NCI-H526 treated with DMSO at 0.1 percent for 48 hours (cell line): ENCODE measurements at places on chromosomes 2 and 18.

DNA sequence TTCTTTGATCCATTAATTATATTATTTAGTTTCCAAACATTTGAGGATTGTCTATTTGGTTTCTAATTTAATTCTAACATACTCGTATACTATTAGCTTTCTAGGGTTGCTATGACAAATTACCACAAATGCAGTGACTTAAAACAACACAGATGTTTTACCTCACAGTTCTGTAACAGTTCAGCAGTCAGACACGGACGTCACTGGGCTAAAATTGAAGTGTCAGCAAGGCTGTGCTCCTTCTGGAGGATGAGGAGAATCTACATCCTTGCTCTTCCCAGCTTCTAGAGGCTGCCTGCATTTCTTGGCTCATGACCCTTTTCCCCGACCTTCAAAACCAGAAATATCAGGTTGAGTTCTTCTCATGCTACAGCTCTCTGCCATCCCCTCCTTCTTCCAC lies 117.6 kb downstream of the TFCP2L1 start:
- DNase-seq: no peak

DNA sequence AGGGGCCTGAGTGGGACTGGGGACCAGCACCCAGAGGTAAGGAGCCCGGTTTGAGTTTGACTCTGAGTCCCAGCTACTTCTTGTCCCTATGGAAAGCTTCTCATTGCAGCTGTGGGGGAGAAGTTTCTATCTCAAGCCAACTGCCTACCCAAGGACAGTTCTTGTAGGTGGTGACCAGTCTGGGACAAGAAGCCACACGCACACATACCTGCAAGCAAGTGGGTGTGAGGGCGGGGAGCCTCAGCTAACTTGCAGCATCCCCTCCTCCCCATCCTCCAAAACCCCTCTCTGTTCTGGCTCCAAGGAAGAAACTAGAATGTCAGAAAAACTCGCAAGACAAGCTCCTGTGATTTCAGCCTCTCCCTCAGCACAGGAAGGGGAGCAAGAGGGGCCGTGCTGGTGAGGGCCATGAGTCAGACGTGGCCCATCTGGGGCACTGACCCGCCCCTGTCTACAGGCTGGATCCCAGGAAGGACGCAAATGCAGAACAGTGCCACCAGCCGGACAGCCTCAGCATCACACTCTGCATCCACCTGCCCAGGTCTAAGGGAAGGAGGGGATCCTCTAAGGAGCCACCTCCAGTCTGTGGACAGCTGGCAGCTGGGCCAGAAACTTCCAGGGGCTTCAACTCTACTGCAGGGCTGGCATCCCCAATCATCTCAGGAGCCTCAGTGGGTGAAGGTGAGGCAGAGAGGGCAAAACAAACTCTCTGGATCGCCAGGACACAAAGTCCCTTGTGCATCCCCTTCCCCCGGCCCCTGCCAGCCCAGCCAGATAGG lies 103.4 kb downstream of the TNS1 start:
- DNase-seq: peak; percentile 14

DNA sequence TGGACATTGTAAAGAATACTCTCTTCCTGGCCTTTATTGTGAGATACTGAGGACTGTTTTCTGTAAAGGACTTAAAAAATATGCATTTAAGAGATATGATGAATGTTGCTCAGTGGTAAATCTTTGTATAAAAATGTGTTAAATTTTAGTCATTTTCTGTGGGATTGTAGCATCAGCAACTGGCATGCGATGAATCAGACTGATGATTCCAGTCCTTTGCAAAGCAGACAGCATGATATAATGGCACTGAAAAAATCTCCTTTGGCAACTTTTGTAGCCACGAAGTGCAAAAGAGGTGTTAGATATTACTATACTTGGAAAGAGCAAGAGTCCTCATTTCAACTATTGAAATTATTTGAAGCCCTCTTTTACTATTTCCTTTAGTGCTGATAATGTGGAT lies 678.7 kb downstream of the PLCL1 start:
- no peak for DNase-seq

- DNase-seq: no peak
Measured at GRCh38 chr18:56273541-56274219, 364.7 kb downstream of the TXNL1 start.

GRCh38 chr2:130767408-130767775 lies 12.1 kb downstream of the AMER3 start:
- no peak for DNase-seq

- DNase-seq: no peak
Measured at GRCh38 chr2:112065966-112066365, 10.9 kb downstream of the TMEM87B start.

GRCh38 chr2:163613266-163613731 lies 122.5 kb downstream of the FIGN start:
- DNase-seq: no peak

DNA sequence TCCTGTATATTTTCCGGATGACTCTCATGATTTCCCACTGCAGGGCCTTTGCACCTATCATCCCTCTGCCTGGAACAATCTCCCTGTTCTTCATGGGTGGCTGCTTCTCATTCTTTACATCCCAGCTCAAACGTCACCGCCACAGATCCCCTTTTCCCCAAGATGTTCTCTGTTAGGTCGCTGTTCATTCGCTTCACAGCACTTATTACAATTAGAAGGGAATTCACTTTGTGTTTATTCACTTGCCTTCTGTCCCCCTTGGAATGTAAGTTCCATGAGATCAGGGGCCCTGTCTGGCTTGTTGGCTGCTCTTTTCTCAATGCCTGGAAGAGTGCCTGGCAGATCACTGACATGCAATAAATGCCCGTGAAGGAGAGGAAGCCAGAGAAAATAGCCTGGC lies 106.7 kb downstream of the FOXI3 start:
- DNase-seq: no peak

- no peak for DNase-seq
Measured at GRCh38 chr18:34807106-34807796, 97.2 kb downstream of the DTNA start.

GRCh38 chr2:182090486-182090885 lies 104.8 kb downstream of the PPP1R1C start:
- DNase-seq: no peak

DNA sequence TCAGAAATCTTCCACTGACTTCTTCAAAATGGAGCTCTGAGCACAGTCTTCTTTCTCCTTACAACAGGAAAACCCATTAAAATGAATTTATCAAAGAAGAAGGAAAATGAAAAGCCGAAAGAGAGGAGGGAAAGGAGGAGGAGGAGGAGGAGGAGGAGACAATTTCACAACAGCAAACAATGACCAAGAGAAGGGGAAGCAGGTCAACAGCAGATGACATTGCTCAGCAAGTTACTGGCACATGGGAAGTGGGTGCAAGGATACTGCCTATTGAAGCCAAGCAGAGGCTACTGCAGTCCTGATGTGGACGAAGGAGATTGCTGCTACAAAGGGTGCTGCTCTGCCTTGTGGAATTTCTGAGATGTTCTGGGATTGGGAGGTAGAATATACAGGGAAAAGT lies 268.2 kb upstream of the FBXO11 start:
- DNase-seq: no peak

DNA sequence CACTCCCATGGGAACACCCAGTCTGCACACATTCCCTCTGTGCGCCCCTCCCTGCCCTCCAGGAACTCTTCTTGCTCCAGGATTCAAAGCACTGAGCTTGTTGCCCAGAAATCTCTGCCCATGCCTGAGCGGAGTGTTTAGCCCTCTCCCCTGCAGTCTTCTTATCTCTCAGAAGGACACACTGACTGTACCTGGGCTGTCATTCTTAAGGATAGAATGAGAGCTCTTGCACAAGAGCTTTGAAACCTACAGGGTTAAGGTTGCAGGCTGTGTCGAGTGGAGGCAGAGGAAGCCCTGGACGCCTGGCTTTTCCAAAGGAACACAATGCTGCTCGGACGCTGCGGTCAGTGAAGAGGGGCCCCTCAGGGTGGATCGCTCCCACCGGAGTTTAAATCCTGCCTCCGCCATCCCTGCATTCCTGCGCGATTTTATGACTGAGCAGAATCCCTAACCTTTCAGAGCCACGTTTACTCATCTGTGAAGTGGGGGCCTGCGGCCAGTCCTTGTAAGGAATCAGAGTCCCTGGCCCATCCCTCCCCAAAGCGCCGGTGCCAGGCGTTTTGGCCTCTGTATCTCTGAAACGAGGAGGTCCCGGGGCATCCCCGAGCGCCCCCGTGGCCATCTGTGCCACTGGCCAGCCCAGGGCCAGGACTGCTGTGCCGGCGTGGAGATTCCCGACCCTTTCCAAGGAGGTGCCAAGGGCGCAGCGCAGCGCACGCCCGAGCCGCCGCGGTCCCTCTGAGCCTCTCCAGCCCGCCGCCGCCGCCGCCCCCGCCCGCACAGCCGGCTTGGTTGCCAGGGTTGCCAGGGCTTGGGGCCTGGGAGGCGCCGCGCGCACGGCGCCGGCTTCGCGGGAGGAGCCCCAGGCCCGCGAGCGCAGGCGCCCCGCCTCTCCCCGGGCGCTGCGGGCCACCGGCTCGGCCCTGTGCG lies 58.9 kb downstream of the FAM168B start:
- DNase-seq: no peak

DNA sequence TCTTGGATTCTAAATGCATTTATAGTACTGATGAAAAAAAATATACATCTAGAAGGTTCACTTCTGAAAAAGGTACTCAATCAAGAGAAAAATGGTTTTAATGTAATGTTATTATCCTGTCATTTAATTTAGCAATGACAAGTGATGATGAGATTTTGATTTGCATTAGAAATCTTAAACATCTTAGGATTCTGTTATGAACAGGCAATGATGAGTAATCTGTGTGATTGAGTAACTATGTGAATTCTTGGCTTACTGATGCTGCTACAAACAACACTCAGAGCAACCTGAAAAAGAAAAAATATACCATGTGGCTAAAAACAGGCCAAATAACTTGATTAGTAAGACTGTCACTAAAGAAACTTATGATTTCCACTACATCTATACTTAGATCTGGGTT lies 30.1 kb downstream of the RBKS start:
- no peak for DNase-seq

GRCh38 chr18:28003451-28003850 lies 173.5 kb downstream of the CDH2 start:
- no peak for DNase-seq

- no peak for DNase-seq
Measured at GRCh38 chr2:554444-554843, 122.8 kb downstream of the TMEM18 start.

DNA sequence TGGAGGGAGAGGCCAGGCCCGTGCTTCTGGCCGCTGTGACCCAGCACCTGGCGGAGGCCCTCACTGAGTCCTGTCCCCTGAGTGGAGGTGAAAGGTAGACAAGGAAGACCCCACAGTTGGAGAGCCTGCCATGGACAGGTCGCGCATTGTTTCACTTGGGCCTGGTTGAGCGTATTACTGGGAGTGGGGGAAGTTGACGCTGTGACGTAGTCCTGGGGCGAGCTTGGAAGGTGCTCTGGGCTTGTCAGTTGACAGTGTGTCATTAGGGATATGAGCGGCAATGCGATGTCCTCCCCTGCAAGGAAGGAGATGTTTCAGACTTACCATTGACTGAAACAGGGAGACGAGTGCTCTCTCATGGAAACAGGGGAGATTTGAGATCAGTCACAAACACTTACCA lies 127.1 kb downstream of the SH3RF3 start:
- DNase-seq: no peak

DNA sequence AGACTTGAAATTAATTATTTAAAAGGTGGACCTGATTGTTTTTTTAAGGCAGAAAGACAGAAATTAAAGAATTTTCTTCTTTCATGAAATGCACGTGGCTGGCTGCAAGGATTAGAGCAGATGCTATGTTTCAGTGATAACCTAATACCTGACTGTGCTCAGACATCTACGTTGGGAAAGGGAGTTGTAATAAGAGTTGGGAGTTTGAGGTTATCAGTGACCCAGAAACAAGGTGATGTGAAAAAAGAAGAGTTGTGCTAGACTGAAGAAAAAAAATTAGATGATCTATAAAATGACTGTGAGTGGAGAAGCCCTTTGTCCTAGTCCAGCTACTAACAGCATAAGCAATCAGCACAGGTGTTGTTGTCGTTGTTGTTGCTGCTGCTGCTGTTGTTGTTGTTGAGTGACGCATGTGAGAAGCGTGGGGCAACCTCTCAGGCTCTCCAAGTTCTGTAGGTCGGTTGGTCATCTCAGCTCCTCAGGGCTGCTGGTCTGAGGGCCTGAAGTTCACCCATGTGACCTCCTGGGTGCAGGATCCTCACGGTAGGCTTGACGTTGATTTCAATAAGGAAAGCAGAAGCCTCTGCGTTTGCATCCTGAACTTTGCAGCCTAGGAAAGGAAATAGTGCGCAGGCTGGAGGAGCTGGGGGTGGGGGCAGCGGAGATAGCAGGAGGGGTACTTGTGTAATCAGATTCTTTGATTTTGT lies 7.6 kb downstream of the POU3F3 start:
- DNase-seq: no peak

- DNase-seq: no peak
Measured at GRCh38 chr2:36489281-36489680, 108.7 kb downstream of the FEZ2 start.

- no peak for DNase-seq
Measured at GRCh38 chr2:23607925-23608324, 222.9 kb downstream of the KLHL29 start.

GRCh38 chr2:40367032-40367431 lies 84.9 kb downstream of the SLC8A1 start:
- DNase-seq: no peak

GRCh38 chr18:47323158-47323557 lies 71.7 kb upstream of the SKOR2 start:
- no peak for DNase-seq

- DNase-seq: no peak
Measured at GRCh38 chr2:149627111-149627801, 39.7 kb upstream of the MMADHC start.

DNA sequence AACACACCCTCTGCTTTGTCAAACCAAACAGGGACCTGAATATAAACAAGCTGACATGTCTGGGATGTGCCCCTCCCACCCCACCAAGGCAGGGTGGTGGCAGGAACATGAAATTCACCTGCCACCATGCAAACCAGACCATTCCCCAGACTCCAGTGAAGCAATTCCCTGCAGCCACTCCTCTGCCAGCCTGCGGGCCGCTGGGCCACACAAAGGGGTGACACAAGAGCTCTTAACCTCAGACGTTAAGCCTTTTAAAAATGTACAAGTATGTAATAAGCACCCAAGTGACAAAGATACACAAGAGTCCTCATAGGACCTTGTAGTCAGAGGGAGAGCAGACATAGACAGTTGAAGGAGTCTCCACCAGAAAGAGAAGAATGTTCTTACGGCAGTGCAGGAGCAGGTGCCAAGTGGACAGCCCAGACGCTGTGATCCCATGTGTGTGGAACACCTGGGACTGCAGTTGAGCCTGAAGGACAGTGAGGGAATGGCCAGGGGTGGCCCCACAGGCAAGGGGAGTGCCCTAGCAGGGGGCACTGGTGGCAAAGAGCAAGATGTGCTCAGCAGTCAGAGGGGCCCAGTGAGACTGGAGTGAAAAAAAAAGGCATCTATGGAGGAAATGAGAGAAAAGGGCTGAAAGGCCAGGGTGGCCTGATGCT lies 36.9 kb downstream of the CRACDL start:
- no peak for DNase-seq

GRCh38 chr2:54503192-54503591 lies 47.1 kb downstream of the SPTBN1 start:
- no peak for DNase-seq

- DNase-seq: no peak
Measured at GRCh38 chr2:57576983-57577382, 469.6 kb upstream of the VRK2 start.
